ENCODE measurements at places on chromosomes 5 and 9.
A peak's percentile ranks its signal among the peaks of the same experiment; 100 is the strongest.

DNA sequence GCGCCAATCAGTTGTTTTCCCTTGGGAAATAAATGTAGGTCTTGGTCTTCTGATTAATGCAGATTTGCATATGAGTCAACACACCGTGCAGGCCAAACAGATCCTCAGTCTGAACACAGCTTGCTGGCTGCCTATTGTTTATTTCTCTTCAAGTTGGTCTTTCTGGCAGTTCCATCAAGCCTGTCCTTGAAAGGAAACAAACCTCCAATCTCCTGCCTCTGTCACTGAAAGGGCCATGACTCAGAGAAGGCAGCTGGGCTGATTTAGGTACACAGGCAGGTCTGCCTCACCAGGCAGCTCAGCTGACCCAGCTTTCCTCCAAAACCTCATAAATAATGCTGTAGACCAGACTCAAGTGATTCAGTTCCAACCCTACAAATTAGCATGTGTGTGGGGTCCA is 175.9 kb downstream of the MAN2A1 start:
- DNase-seq, result peak; percentile 61

GRCh38 chr5:88897748-88898147 is 14.8 kb upstream of the MEF2C start:
- no peak for DNase-seq

- DNase-seq, result no peak
Measured at GRCh38 chr5:72209147-72210115, 102.2 kb downstream of the MAP1B start.

DNA sequence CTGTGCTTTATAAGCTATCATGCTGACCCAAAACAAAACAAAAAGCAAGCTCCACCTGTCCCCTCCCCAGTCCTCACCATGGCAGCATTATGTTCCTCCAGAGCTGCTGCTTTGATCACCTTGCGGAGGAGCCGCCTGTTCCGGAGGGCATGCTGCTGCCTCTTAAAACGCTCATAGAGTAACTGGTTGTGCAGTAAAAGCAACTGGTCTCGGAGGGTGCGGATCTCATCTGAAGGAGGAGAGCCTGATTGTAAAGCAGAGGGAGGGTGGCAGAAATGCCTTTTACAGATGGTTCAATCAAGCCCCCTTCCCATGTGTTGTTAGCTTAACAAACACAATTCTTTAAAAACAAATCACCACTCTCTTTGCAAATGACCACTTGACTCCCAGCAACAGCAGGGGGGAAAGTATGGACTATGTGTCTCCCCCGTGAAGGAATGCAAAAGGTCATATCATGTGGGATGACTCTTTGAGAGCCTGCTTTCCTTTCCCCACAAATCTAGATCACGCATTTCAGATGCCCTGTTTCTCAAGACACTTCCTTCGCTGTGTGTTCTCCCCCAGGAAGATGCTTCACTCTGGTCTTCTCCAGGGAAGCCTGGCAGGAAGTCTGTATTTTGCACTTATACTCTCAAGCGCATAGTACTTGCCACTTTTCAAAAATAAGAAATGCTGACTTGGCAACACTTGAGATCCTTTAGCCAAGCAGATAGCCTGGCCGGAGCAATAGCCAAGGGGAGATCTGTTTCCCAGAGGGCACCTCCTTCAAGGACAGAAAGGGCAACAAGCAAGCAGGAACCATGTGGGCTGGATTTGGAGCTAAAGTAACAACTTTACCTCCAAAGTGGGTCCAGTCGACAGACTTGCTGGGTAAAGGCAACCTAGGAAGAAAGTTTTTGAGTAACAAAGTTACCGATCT is 25.1 kb downstream of the SPACA9 start:
- DNase-seq, result no peak

- no peak for DNase-seq
Measured at GRCh38 chr5:124457101-124457500, 289.3 kb downstream of the ZNF608 start.

DNA sequence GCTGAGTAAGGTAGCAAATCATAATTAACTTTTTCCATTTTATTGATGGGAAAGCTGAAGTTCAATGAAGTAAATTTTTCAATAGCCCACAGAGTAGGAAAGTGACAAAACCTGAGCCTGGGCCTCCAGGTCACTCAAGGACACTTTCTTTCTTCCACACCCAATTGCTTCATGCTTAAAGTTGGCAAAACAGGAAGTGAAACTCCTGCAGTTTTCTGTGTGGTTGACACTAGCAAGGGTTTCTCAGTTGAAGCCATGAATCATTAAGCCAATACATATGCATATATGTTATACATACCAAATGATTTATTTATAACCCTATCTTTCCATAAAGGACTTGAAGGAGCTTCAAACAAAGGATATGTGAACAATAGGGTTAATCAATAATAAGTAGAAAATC is 13.9 kb downstream of the TLR4 start:
- no peak for DNase-seq

DNA sequence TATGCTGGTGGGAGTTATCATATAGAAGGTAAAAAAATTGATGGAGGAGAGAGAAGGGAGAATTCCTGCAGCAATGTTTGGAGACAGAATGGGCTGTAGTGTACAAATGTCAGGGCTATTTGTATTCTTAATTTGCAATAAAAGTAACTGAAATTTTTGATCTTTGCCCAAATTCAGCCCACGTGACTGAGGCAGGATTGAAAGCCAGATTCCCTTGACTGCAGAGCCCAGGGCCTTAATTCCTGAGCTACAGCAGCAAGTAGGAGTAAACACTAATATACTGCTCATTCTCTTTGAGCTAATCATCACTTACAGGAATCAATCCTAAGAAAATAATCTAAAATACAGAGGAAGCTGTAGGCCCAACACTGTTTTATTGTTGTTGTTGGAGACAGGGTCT is 5.2 kb upstream of the ANXA6 start:
- DNase-seq, result no peak

GRCh38 chr9:137602661-137603060 is 2.8 kb upstream of the ARRDC1 start:
- DNase-seq, result no peak

DNA sequence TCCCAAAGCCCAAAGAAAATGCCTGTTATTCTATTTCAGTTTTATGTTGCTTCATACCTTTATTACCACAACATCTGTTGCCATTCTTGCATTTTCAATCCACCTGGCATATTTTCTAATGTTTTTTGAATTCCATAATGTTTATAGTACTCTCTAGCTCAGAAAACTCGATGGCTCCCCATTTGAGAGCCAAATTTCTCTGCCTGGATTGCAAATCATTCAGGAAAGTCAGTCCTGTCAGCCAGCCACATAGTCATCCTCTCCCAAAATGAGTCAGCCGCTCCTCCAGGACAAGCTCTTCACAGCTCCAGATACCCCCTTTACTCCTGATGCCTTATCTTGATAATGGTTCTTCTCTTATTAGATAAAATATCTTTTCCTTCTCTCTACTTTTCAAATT is 78.2 kb upstream of the ADCY2 start:
- DNase-seq, result no peak

GRCh38 chr5:10286162-10286861 is 21.4 kb downstream of the CMBL start:
- DNase-seq, result no peak

Data from NCI-H1048 (cell line).